ENCODE measurements at places on chromosomes 16 and 17.

DNA sequence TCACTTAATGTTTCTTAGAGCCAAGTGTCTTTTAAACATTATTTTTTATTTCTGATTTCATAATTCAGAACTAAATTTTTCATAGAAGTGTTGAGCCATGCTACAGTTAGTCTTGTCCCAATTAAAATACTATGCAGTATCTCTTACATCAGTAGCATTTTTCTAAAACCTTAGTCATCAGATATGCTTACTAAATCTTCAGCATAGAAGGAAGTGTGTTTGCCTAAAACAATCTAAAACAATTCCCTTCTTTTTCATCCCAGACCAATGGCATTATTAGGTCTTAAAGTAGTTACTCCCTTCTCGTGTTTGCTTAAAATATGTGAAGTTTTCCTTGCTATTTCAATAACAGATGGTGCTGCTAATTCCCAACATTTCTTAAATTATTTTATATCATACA is 13.6 kb upstream of the BCAS3 start:
- DNase-seq = no peak

- no peak for DNase-seq
Measured at GRCh38 chr16:14050291-14051027, 20.7 kb upstream of the MRTFB start.

- no peak for DNase-seq
Measured at GRCh38 chr17:31663576-31663975, 195.5 kb downstream of the COPRS start.

GRCh38 chr17:50205111-50205962 is 3.9 kb upstream of the COL1A1 start:
- DNase-seq = no peak

DNA sequence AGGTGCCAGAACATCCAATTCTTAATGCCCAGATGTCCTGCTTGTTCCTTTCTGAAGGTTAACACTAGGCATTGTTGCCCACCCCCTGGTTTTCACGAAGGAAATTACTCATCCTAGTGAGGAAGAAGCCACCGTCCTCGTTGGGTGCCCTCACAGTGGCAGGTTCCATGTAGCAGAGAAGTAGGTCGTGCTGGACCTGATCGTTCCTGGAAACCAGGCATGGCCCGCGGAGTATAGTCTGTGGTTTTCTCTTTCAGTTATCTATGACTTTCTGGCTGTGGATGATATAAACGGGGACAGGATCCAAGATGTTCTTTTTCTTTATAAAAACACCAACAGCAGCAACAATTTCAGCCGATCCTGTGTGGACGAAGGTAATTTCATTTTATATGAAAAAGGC is 16.5 kb downstream of the RGS11 start:
- DNase-seq = no peak
